ENCODE measurements at places on chromosomes 1 and 21.

DNA sequence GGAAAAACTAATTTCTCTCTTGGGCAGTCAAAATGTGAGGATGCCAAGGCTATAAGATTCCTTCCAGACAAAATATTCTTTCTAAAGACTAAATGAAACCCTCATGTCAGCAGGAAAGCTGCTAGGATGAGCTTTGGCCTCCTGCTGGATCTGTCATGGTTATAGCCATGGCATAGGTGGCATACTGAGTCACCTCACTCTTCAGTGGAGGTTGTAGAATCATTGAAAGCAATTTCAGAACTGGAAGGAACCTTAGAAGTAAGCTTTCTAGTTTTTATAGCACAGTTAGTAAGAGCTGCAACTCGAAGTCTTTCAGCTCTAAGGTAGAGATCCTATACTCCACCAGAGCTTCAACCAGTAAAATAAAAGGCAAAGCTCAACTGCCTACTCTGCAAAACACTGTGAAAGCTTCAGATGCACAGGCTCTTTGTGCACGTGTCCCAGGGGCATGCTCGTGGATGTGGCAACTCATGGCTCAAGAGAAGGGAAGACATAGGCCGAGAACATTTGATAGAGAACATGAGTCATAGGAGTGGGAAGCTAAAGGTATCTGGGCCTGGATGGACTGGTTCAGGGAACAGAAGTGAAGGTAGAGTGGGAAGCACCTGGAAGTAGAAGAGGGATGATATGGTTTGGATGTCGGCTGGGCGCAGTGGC lies 5.8 kb downstream of the AVPR1B start:
- DNase-seq: no peak

DNA sequence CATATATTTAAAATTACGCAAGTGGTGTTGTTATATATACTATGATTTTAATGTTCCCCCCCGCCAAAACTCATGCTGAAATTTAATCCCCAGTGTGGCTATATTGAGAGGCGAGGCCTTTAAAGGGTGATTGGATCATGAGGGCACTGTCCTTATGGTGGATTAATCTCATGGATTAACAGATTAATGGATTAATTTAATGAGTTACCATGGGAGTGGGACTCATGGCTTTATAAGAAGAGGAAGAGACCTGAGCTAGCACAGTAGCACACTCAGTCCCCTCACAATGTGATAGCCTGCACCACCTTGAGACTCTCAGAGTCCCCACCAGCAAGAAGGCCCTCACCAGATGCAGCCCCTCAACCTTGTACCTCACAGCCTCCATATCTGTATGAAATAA lies 34.8 kb downstream of the C1orf198 start:
- no peak for DNase-seq

DNA sequence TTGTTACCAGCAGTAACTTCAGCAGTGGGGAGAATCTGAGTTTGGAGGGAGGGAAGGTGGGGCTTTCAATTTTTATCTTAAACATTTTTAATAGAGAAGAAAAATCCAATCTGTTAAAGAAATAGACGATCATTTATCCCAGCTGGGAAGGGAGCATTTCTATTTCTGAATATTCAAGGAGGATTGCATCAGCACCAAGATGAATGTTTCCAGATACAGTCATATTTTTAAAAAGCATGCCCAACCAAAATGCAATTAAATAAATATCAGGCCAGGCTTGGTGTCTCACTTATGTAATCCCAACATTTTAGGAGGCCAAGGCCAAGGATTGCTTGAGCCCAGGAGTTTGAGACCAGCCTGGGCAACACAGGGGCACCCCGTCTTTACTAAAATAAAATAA lies 1.7 kb upstream of the ATP1A4 start:
- no peak for DNase-seq

GRCh38 chr1:231611111-231611510 lies 15.5 kb upstream of the DISC1 start:
- DNase-seq: no peak

- DNase-seq: no peak
These were observed 6.1 kb downstream of the PARK7 start for GRCh38 chr1:7967651-7968050.

DNA sequence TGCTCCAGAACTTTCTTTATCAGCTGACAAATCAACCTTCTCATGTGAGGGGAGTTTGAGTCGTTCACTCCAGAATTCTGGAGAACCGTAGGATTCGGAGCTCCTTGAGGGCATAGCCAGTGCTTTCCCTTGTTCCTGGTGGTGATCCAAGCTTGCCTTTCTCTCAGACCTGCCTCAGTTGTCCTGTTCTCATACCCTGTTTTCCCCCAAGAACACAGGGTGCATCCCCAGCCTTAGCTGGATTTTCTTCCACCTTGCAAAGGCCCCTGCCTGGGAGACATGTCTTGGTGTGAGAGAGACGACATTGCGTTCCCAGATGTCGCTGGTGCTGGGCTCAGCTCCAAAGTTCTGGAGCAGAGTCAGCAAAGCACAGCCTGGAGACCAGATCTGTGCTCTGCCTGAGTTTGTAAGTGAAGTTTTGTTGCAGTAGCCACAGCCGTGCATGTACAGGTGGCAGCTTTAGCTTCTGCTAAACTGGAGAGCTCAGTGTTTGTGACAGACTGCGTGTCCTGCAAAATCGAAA lies 40.0 kb downstream of the ABCG1 start:
- DNase-seq: no peak

DNA sequence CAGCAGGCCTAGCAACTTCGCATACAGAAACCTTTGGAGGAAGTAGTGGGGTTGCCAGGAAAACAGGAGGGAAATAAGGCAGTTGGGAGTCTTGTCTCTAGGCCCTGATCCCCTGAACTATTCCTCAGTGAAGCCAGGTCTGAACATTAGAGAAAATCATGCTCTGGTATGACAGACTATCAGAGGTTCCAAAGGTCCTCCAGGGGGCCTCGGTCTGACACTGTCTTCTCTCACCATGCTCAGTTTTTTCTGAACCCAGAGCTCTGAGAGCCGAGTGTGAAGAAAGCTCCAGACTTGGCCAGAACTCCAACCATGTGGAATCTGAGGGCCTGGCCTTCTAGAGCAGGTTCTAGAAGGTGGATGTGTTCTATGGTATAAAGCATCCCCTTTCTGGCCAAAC lies 4.0 kb downstream of the TOMM40L start:
- no peak for DNase-seq

DNA sequence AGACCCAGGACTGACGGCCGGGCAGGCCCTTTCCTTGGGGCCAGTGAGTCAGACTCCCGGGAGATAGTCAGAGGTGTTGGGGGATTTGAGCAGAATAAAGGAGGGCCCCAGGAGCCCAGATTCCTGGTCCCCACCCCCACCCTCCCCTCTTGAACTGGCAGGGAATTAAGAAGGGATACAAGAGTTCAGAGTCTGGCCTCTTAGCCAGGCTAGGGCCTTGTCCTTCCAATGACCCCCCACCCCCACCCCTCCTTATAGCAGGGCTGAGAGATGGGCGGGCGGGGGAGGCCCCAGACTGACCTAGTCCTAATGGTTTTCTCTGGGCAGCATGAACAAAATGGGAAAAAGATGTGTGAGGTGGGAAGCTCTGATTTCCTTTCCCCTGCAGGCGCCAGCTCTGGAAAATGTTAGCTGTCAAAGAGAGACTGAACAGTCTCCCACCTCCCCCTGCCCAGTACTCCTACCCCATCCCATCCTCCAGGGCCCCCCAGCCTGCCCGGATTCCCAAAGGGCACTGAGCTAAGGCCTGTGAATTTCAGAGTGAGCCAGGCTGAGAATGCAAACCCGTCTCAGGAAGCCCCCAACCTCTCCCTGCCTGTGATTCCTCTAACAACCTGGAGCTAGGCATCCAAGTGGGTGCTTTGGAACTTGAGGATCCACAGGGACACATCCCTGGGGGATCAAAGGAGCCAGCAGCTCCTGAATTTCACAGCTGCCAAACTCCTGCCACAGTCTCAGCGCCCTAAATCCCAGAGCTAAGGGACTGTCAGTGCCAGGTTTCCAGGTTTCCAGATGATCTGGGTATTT lies 5.8 kb upstream of the CRABP2 start:
- no peak for DNase-seq

- DNase-seq: no peak
These were observed 68.2 kb downstream of the IGSF21 start for GRCh38 chr1:18175530-18176377.

DNA sequence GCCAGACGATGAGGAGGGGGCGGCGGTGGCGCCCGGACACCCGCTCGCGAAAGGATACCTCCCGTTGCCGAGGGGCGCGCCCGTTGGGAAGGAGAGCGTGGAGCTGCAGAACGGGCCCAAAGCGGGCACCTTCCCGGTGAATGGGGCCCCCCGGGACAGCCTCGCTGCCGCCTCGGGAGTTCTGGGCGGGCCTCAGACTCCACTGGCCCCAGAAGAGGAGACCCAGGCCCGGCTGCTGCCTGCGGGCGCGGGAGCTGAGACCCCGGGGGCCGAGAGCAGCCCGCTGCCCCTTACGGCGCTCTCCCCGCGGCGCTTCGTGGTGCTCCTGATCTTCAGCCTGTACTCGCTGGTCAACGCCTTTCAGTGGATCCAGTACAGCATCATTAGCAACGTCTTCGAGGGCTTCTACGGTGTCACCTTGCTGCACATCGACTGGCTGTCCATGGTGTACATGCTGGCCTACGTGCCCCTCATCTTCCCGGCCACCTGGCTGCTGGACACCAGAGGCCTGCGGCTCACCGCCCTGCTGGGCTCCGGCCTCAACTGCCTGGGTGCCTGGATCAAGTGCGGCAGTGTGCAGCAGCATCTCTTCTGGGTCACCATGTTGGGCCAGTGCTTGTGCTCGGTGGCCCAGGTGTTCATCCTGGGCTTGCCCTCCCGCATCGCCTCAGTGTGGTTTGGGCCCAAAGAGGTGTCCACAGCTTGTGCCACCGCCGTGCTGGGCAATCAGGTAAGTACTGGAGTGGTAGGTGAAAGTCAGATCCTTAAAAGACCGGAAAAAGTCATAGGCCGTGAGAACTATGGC lies 588 bp downstream of the FLVCR1 start:
- DNase-seq: peak; percentile 29

GRCh38 chr1:61898658-61899057 lies 156.4 kb downstream of the PATJ start:
- DNase-seq: no peak

DNA sequence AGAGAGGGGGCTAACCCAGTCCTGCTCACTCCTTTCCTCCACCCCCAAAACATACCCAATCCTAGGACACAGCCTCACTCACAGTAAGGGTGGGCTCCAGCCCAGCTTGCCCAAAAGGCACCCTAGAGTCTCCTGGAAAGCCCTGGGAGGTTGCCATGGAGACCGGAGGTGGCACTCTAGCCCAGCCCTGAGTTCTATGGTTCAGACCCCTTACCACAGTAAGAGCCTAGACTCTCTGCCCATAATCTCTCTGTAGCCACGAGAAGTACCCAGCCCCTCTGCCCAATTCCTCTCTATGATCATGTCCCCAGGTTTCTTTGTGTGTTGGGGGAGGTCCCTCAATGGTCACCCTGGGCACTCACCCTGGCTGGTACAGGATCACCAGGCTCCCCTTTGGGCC lies 14.4 kb downstream of the COL16A1 start:
- DNase-seq: no peak

- DNase-seq: no peak
These were observed 1.3 kb upstream of the MTARC2 start for GRCh38 chr1:220746851-220747250.

DNA sequence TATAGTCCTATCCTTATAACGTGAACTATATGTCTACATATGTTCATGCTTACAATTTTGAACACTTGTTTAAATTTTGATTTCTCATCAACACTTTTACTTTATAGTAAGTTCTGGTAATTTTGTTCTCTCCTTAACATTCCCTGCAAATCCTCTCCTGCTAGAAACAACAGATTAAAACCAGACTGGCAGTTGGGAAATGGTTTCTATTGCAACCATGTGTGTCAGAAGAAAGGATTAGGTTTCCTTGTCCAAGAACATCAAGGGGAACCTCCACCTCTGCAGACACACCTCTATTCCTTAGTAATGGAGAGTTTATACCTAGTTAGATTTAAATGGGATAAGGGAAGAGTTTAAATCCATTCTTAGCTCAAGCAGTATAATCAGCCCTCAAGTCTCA lies 3.3 kb upstream of the WARS2 start:
- no peak for DNase-seq

DNA sequence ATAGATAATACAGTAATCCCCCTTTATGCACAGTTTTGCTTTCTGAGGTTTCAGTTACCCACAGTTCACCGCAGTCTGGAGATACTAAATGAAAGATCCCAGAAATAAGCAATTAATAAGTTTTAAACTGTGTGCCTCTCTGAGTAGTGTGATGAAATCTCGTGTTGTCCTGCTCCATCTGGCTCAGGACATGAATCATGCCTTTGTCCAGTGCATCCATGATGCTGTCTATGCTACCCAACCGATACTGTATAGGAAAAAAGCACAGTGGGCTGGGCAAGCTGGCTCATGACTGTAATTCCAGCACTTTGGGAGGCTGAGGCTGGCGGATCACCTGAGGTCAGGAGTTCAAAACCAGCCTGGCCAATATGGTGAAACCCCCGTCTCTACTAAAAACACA lies 85.0 kb upstream of the SLC2A1 start:
- no peak for DNase-seq

DNA sequence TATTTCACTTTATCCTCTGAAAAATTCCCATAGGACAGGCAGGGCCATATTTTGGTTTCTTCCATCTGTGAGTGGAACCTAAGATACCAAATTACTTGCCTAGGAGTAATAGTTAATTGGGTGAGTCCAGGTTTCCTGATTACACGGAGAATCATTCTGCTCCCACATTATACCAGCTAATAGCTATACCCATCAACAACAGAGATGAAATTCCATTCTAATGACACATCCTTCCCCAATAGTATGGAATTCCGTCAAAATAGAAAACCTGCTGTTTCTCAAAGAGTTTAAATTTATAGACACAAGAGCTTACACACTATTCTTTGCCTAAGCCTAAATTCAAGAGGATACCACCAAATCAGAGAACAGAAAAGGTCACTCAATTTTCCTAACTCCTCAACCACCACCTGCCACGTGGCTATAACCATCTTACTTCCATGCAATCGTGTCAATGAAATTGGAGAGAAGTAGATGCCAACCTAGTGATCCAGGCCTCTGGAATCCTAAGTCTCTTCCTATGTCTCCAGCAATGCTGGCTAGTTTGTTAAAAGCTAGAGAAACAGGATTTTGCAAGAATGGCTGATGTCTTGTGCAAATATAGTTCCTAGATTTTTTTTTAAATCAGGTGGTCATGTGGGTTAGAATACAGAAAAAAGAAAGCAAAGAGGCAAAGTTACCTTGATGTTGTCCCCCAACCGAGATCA lies 6.2 kb downstream of the PPT1 start:
- no peak for DNase-seq

GRCh38 chr1:175209493-175209921 lies 16.9 kb upstream of the KIAA0040 start:
- DNase-seq: no peak

All from NCI-H510A (cell line).